ENCODE measurements at places on chromosomes 1 and 21. TPM values are rescaled to one million over a fixed set of nuclear protein-coding genes. Genes with fewer than 3 reads are reported as not detected.

- no peaks in the 10 kb centered on the region for H3K36me3 ChIP-seq
- H3K27ac ChIP-seq = no peak overlapping the region
- H3K27me3 ChIP-seq = no peaks in the 10 kb centered on the region
- DNase-seq = no peak
These were observed 226.4 kb downstream of the DSCAM start for GRCh38 chr21:40620386-40621145.

SLC9C2 gene
- not detected for total RNA-seq

GRCh38 chr1:6796095-6796494, 10.8 kb downstream of the CAMTA1 start:
- H3K27ac ChIP-seq = no peak overlapping the region
- H3K4me3 ChIP-seq = no peak overlapping the region
- H3K27me3 ChIP-seq = no peaks in the 10 kb centered on the region
- H3K36me3 ChIP-seq = peaks cover 7% of the 10 kb centered on the region

- peaks cover 21% of the 10 kb centered on the region for H3K36me3 ChIP-seq
- H3K4me3 ChIP-seq = peak overlapping the region; percentile 93
- DNase-seq = peak; percentile 20
- peak overlapping the region; percentile 93 for H3K27ac ChIP-seq
- peaks cover 31% of the 10 kb centered on the region for H3K4me1 ChIP-seq
- no peaks in the 10 kb centered on the region for H3K27me3 ChIP-seq
These were observed 953 bp upstream of the BRWD1 start for GRCh38 chr21:39314143-39315027.

GJC2 gene
- 0.55 TPM for total RNA-seq

- H3K27me3 ChIP-seq = peaks cover 27% of the 10 kb centered on the region
- H3K27ac ChIP-seq = no peak overlapping the region
- H3K4me1 ChIP-seq = peaks cover 8% of the 10 kb centered on the region
- no peak for DNase-seq
These were observed 112.2 kb downstream of the NR5A2 start for GRCh38 chr1:200139661-200140250.

- H3K27ac ChIP-seq = no peak overlapping the region
- no peak overlapping the region for H3K4me3 ChIP-seq
- H3K27me3 ChIP-seq = peaks cover 7% of the 10 kb centered on the region
- peaks cover 5% of the 10 kb centered on the region for H3K4me1 ChIP-seq
These were observed 59.1 kb downstream of the PRDX6 start for GRCh38 chr1:173536223-173536622.

GRCh38 chr1:226064816-226065248, 2.3 kb downstream of the H3-3A start:
- H3K4me3 ChIP-seq = peak overlapping the region; percentile 83
- no peak for DNase-seq
- peak overlapping the region; percentile 73 for H3K27ac ChIP-seq
